Stimulated activated CD4-positive, alpha-beta T cell treated with anti-CD3 and anti-CD28 coated beads, Interleukin-2, amount 100 ng/mL, for 24 hours (primary cell): ENCODE measurements at places on chromosomes 4 and X.

DNA sequence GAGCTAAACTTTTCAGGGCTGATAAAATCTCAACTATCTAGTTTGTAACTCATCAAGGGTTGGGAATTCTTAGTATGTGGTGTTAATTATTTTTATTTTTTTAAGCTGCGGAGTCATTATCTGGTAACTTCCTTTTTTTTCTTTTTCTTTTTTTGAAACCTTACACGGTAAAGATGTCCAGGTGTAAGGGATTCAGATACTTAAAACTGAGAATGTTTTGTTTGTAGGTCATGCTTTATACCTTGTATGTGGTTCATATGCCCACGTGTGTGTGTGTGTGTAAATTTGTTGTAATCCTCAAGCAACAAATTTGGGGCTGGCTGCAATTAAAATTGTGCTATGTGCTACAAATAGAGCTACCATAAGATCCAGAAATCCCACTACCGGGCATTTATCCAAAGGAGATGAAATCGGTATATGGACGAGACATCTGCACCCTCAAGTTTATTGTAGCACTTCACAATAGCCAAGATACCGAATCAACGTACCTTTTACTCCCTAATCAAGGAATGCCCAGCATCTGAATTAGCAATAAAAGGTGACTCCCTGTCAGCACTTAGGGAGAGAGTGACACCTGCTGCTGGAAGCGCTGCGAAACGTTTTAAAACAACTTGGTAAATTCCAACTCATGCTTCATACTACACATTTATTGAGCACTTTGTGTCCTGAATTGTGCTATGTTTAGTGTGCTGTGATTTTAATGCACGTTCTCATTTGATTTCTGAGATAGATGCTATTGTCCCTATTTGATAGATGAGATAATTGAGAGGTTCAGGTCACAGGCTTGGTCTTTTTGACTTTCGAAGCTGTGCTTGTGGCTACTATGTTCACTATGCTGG is 16.1 kb downstream of the MSMO1 start:
- DNase-seq = no peak

- DNase-seq = no peak
These were observed 186.0 kb downstream of the MID1IP1 start for GRCh38 chrX:38987198-38987651.

DNA sequence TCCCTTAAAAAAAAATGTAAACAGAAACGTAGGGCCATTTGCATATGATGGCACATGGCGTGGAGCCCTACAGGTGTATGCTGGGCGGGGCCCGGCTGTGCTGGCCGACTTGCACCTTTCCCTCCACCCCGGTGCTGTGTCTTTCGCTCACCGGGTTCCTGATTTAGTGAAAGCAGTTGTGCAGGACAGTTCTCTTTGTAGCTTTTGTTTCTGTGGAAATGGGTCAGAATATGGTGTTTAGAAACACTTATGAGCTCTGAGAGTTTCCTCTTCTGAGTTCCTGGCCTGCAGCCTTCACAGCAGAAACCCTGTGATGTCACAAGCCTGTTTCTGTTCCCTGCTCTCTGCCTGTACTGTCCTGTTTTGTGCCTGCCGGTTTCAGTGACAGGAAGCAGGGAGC is 22.5 kb upstream of the MSANTD1 start:
- no peak for DNase-seq

GRCh38 chr4:183601381-183601780 is 57.6 kb downstream of the RWDD4 start:
- DNase-seq = no peak

- no peak for DNase-seq
These were observed 75.6 kb downstream of the TRIML1 start for GRCh38 chr4:188214861-188215260.

DNA sequence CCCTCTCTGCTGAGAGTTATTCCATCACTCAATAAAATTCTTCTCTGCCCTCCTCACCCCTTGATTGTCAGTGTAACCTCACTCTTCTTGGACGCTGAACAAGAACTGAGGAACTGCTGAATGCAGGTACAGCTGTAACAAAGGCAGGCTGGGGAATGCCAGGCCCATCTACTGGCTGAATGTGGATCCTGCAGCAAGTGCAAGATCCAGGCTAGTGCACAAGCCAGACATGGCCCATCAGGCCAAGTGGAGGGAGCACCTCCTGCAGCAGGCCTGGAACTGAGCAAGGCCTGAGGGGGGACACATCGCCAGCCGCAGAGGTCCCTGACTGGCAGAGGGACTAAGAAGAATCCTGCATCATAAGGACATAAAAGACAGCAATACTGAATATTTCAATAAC is 411.8 kb upstream of the PCDH10 start:
- DNase-seq = no peak

DNA sequence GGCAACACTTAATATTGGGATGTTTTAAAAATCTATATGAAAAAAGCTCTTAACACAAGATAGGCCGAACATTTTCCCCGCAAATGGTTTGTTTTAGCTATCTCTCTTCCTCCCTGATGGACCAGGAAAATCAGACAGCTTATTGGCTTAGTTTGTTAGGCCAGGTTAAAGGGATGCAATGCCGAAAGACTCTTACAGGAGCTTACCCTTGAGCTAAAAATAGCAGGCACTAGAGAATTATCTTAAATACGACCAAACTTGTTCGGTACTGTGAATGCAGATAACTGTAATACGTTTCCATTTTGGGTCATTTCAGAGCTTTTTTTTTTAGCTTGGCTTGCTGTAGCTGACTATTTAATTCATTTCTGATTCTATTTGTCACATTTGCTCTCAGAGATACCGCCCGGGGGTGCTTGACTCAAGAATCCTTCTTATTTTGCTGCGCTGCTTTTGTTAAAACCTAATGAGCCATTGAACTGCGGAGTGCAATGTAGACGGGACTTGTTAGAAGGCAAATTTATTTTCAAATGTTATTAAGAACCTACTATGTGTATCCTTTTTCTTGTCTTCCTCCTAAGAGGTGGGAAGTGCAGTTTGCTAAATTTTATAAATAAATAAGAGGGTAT is 23.3 kb downstream of the PPARGC1A start:
- DNase-seq = no peak

DNA sequence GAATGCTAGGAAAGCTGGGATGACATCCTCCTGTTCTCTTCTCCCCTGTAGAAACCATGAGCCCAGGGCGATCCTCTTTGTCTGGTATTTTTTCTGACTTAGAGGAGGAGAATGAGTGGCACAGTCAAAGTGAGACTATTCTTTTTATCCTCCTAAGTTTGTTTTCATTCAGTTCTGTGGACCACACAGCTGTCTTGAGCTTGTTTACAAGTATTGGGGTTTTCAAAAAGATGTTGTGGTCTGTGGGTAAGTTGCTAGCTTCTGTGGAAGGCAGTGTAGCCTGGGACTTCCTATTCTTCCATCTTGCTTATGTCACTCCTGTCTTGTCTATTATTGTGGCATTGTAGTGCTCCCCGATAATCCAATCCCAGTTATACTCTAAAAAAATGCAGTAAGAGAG is 223.0 kb downstream of the PAPSS1 start:
- DNase-seq = no peak

- DNase-seq = no peak
These were observed 1033.1 kb downstream of the RAPGEF2 start for GRCh38 chr4:160136021-160136420.

GRCh38 chr4:37648084-37648817 is 37.9 kb downstream of the RELL1 start:
- DNase-seq = no peak

GRCh38 chr4:137083571-137084135 is 448.6 kb downstream of the PCDH18 start:
- no peak for DNase-seq

GRCh38 chr4:76872556-76872955 is 25.4 kb downstream of the SOWAHB start:
- no peak for DNase-seq

DNA sequence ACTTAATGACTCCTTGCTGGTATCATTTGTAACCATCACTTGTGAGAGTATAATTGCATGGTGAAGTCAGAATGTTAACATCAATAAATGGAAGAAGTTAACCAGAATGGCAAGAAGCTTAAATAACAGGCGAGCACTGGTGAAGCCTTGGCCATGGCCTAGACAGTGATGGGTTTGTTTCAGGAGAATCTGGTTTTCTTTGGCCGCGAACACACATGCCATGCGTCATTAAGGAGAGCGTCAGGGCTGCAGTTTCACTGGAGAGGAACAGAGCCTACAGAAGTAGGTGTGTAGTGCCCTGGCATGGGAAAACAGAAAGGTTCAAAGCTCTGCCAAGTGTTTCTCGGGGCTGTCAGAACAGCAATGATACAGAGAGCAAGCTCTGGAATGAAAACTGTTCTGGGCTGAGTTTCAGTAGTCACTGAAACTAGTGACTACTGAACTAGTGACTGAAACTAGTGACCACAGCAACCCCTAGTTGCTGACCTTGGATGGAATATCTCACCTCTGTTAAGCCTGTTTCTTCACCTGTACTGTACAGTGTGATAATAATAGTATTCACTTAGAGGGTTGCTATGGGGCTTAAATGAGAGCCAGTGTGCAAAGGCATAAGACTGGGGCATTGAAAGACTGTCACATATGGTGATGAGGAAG is 93.8 kb downstream of the C4orf51 start:
- DNase-seq = no peak

DNA sequence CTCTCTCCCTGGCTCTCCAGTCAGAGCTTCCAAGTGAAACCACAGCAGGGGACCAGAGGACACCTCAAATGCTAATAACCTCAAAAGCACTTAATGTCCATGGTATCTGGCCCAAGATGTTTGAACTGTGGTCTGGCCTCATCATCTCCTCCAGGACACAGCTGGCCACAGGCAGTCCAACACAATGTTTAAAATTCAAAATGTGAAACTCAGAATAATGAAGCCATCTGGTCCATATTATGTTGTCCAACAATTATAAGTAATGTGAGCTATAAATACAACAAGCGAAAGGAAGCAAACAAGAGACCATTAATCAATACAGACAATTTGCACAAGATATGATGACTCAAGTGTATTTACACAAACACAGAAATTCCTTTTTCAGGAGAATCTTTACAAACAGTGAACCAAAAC is 90.7 kb upstream of the S100G start:
- no peak for DNase-seq

- no peak for DNase-seq
These were observed 15.2 kb downstream of the LINC00632 start for GRCh38 chrX:140724736-140725135.

DNA sequence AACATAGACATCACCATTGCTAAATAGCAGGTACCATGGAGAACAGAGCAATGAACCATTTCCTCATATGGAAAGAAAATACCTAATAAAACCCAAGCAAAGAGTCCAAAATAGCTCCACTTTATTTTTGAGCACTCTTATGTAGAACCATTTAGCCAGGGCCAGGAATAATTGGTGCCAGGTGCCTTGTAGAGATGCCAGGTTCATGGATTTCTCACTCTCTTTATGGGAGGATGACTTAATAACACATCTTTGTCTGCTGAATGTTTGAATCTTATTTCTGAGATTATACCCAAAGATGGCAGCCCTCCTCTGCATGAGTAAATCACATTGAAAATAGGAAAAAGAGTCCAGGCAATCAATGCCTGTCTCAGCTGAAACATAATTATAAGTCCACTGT is 212.3 kb upstream of the SFRP2 start:
- no peak for DNase-seq

DNA sequence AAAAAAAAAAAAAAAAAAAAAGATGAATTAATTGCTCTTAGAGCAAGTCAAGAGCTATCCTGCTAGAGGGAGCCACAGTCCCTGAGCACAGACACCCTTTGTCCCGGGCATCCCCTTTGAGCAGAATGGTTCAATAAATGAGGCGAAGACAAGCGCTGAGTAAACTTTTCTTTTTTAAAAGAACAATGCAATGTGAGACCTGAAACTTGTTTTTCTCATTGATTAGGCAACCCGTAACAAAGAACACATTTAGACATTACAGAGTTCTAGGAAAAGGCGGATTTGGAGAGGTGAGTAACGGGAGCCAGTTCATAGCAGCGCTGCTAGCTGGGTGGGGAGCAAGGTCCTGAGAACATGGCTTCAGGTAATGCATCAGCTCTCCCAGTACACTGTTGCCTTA is 46.1 kb downstream of the GRK4 start:
- no peak for DNase-seq

- no peak for DNase-seq
These were observed 77.9 kb downstream of the PALLD start for GRCh38 chr4:168574581-168575295.

DNA sequence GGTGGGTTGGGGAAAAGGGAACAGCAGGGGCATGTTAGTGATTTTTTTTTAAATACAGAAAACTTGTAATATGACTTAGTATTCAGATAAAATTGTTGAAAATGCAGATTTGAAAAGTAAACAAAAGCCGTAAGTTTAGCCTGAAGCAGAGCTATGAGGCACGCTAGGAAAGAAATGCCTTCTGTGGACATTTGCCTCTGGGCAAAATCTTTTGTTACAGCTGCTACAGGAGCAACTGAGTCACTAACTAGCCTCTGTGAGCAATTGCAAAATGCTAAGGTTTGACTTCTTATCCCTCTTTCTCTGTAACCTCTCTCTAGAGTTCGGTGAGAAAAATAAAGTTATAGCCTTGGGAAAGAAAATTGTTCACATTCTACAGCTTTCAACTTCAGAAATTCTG is 350.0 kb downstream of the SLC7A11 start:
- no peak for DNase-seq

DNA sequence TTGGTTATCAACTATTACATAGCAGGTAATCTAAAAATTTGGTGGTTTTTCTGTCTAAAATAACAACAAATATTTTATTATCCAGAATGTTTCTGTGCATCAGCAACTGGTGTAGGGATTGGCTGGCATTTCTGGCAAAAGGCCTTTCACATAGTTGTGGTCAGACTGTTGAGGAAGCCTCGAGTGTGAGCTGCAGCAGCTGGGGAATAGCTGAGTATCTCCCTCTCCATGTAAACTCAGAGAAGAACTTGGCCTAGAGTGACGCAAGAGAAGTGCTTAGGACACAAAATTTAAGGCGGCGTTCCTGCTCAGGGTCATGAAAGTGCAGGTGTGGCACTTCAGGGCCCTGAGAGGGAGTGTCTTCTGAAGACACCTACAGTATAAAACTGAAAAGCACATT is 558.9 kb downstream of the SPOCK3 start:
- DNase-seq = no peak

DNA sequence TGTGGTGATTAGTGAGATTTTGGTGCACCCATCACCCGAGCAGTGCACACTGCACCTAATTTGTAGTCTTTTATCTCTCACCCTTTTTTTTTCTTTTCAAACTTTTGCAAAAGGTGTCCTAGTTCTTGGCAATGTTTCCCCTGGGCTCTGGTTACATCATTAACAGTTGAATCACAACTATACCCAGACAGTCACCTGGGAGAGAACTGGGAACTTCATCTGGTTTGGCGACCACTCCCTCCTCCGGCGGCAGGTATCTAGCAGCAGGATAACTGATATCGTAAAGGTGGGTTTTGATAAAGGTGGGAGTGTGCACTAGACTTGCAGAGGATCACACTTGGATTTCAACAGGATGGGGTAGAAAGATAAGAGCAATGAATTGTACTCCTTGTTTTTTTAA is 140.5 kb downstream of the CHIC2 start:
- DNase-seq = no peak
